ENCODE measurements at places on chromosomes 7 and 10.

- no peak for DNase-seq
Observed at GRCh38 chr7:1246160-1246870, 13.6 kb downstream of the UNCX start.

DNA sequence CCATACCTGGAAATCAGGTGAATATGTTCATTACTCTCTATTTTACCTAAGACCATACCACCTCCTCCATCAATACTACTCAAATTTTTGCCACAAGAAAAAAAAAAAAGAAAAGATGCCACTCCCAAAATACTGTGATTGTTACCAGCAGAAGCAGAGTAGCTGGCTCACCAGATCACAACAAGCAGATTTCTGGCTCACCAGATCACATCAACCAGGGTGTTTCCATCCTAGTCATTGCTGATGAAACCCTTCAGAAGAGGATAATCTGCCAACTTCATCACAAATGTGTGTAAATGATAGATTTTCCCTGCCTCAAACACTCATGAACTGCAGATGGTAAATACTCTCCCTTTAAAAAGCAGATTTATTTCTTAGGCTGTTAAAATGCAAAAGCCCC lies 109.7 kb upstream of the NAMPT start:
- DNase-seq = no peak

DNA sequence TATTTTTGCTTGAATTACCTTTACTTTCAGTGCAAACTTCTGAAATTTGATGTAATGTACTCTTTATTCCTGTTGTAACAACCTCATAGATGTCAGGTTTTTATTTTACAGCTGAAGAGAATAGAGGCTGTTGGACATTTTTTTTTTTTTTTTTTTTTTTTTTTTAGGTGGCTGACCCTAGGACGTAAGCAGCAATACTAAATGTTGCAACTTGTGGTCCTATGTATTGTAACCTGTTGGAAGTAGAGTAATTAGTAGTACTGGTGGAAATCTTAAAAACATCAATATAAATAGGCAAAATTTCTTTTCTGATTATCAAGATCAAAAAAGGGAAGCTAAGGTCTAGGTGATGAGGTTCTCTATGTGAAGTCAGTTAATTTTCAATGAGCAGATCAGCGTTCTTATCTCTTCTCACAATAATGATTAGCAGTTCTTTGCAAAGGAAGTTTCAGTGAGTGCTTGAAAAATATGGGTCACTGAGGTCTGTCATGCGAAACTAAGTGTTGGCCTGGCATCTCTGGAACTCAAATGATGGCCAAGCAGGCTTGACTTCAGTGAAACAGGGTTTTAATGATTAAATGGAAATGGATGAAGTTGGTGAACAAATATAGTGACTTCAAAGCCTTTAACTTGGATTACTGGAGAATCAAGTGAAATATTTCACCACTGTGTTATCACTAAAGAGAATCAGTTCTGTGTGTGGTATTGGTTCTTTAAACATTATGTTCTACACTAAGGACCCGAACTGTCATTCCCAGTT lies 42.7 kb downstream of the BICC1 start:
- DNase-seq = no peak

DNA sequence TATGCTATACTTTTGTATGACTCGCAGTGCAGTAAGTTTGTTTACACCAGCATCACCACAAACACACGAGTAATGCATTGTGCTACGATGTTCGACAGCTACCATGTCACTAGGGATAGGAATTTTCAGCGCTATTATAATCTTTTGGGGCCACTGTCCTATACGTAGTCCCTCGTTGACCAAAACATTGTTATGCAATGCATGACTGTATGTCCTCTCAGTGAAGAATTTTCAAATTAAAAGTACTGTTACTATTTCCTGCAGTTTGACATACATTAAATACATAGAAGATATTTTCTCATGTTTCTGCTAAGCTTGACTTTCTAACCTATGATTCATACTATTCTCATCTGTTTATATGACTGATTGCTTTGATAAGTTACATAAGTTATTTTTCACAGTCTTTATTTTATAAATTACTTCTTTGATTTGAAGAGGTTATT lies 203.6 kb downstream of the VTI1A start:
- no peak for DNase-seq

DNA sequence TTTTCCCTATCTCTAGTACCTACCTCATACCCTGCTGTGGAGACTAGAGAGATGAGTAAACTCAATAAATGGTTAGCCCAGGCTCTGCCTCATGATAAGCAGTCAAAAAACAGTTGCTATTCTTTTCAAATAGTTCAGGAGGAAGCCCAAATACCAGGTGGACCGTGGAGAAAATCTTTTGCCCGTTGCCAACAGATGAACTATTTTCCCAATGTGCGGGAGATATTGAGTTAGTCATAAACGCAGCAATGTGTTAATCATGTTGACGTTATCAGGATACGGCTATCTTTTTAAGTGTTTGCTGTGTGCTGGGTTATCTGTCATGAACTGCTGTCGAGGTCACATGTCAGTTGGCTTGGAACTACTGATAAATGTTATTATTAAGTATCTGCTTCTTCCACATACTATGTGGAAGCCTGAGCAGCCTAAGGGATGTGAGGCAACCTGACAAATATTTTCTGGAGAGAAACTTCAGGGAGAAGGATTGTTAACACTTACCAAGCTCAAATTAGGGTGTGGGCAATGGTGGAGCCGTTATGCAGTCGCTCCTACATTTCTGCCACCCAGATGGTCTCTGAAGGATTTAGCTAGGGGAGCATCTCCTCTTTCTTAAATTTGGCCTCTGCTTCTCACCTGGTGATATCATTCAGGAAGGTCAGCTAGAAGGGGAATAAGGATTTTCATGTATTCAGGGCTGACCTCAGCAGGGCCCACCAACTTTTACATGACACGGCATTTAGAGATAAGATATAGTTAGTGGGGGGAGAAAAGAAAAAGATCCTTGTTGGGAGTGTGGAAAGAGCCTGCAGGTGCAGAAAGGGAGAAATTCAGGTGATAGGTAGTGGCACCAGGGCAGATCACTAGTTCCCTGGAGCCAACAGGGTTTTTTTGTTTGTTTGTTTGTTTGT lies 33.5 kb upstream of the SLC26A3 start:
- DNase-seq = no peak

GRCh38 chr10:119520283-119520682 lies 22.2 kb downstream of the RGS10 start:
- no peak for DNase-seq

DNA sequence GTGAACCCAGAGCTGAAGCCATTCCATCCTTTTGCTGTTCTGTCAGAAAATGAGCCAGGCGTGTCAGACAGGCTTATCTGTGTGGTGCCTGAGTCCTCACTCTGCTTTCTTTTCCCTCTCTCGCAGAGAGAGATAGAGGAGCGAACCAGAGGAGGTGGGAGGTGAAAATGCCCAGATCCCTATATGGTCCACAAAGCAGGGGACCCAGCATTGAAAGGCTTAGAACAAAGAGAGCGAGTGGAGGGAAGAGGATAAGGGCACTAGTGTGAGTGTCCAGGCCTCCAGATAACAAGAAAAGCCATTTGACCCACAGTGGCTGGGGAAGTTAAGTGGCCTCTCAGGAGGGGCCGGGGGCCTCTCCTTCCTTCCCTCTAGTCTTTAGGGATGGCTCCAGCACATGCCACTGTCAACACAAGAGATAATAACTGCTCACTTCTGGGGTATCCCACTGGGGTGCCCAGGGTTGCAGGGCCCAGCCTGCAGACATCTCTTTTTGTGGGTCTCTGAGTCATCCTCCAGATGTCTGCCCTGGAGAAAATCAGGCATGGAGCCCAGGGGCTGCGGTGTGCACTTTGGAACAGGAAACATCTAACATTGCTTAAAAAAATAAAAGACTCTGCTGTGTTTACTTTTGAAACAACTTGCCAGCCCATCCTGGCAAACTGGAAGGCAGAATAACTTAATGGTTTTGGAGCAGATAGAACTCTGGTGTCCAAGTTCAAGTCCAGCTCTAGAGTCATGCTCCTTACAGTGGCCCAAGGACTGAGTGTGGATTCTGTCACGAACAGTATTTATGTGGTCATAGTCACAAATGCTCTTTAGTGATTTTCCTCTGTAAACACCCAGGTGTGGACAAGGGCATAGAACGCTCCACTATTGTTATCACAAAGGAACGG lies 189.5 kb downstream of the CXCL12 start:
- no peak for DNase-seq

- DNase-seq = no peak
Observed at GRCh38 chr10:98959379-98959778, 276.3 kb downstream of the HPSE2 start.

- no peak for DNase-seq
Observed at GRCh38 chr7:140778568-140778967, 82.1 kb downstream of the NDUFB2 start.

DNA sequence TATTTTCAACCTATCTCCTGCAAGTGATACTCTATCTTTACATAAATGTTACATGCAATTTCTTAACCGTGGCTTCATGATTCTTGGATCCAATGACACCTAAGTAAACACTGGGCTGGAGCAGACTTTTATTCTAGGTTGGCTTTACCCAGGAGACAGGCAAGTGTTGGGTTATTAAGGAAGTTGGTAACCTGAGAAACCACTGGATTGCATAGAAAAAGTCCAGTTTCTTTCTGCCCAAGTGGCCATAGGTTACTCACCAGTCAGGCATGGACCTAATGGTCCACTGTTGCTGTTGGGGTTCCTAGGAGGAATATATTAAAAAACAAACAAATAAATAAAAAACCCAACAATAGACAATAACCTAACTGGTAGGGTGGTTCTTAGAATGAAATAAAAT lies 112.8 kb downstream of the SEMA3D start:
- no peak for DNase-seq

DNA sequence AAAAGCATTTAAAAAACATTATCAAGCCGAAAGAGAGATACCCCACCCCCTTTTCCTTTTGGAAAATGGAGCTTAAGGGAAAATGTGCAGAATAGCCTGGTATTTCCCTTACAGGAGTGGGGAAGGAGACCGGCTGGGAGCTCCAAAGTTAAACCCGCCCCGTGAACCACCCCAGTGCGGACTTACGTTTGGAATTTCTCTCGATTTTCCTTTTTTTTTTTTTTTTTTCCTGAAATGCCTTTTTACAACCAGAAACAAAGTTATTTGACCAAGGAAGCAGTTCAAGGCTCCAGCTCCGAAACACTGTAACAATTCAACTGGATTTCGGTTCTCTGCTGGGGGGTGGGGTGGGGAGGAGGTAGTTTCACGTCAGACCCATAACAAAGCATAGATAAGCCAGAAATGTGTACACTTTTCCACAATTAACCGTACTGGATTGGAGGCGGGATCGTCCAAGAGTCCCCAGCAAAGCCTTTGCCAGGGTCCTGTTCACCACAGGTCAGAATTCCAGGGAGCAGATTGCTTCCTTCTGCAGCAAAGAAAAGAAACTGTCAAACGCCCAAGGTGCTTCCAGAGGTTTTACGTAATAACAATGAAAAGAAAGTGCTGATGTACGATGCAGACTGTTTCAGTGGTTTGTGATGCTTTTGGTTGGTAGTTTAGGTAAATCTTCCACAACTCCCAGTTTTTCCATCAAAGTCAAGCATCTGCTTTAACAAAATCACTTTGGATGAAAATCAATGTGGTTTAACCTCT lies 6.7 kb downstream of the SKIDA1 start:
- no peak for DNase-seq

DNA sequence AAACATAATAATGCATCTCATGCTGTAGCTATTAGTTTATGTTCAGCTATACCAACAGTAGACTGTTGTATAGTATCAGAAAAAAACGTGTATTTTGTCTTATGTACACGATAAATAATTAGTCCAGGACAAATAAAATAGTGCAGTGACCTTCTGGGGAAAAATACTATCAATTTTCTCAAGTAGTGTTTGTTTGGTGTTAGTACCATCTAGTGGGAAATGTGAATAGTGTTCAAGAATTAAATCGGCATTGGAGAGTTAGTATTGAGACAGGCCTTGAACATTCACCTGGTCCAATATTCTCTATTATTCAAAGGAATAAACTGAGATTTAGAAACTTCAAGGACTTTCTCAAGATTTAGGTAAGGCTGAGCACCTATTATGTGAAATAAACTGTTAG lies 21.7 kb upstream of the OR2A5 start:
- DNase-seq = no peak

DNA sequence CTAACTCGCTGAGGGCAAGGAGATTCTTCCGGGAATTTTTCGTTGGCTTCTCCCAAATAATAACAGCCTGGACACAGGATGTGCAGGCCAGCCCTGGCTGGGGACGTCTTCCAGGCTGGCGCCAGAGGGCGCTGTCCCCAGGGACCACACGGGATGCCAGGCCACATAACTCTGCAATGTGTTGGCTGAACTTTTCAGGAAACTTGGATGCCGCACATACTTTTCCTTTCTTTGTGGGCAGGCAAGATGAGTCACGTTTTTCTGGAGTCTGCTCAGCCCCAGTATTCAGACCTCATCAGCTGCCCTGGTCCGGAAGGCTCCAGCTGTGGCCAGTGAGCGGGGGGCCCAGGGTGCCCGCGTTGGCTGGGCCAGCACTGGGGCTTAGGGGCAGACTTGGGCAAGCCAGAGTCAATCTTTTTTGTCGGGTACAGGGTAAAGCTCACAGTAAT lies 122.7 kb downstream of the PRKAG2 start:
- no peak for DNase-seq

- no peak for DNase-seq
Observed at GRCh38 chr10:18159557-18159956, 19.3 kb downstream of the CACNB2 start.

GRCh38 chr10:13816195-13816925 lies 229.6 kb downstream of the PRPF18 start:
- no peak for DNase-seq

GRCh38 chr7:28808796-28809533 lies 149.2 kb downstream of the TRIL start:
- DNase-seq = no peak

- no peak for DNase-seq
Observed at GRCh38 chr7:66344166-66344565, 139.0 kb downstream of the TPST1 start.

- no peak for DNase-seq
Observed at GRCh38 chr7:146635205-146636032, 518.8 kb downstream of the CNTNAP2 start.
